ENCODE measurements at places on chromosomes 2 and 18.

GRCh38 chr2:239369631-239370161 lies 31.1 kb downstream of the HDAC4 start:
- peak; percentile 69 for DNase-seq

- no peak for DNase-seq
Measured at GRCh38 chr2:24860631-24861030, 59.4 kb downstream of the ADCY3 start.

DNA sequence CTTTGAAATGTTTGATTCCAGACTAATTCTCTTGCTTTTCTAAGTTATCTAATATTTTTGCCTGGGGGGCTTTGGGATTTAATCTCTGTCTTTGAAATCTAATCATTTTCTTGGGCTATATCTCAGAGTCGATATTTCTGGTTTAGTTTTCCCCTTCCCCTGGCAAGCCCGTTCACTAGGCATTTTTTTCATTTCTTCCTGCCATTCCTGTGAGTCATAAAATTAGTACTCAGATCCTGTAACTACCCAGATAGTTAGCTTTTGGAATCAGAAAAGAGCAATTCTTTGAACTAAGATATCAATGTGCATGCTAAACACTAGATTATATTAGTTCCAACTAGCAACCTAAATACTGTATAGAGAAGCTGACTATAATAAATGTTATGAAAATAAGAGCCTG lies 29.4 kb upstream of the RNF149 start:
- no peak for DNase-seq

GRCh38 chr2:37894601-37895000 lies 30.5 kb upstream of the RMDN2 start:
- no peak for DNase-seq

GRCh38 chr2:79116997-79117928 lies 3.0 kb upstream of the REG1A start:
- no peak for DNase-seq

DNA sequence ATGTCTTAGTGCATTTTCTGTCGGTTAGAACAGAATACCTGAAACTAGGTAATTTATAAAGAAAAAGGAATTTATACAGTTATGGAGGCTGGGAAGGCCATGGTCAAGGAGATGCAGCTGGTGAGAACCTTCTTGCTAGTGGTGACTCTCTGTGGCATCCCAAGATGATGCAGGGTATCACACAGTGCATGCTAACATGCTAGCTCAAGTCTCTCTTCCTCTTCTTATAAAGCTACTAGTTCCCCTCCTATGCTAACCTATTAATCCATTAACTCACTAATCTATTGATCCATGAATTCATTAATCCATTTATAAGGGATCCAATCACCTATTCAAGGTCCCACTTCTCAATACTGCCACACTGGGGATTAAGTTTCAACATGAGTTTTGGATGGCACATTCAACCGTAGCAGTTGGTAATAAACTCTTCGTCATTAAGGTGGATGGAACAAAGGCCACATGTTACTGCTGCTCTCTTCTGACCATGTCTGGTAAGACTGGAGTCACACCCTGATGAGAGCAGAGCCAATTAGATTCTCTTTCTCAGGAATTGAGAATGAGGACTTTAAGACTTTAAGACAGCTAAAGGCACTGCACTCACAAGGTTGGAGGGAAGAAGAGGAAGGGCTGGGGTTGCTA lies 211.6 kb upstream of the SMAD7 start:
- DNase-seq: no peak

GRCh38 chr2:178997477-178997876 lies 52.5 kb downstream of the CCDC141 start:
- DNase-seq: no peak

DNA sequence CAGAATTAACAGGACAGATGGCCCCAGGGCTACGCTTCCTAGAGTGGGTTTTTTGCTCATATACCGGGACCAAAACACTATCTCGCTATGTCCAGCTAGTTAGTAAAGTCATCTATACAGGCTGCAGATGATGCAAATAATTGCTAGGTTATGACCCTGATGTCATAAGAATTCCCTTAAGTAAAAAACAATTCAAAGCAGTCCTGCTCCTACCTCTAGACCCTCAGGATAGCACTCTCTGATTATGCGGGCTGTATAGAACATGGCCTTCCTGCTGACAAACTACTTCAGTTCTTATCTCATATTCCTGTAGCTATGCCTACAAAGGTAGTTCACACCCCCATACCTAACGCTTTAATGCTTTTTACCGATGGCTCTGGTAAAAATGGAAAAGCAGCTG lies 13.2 kb downstream of the DYNAP start:
- DNase-seq: no peak

DNA sequence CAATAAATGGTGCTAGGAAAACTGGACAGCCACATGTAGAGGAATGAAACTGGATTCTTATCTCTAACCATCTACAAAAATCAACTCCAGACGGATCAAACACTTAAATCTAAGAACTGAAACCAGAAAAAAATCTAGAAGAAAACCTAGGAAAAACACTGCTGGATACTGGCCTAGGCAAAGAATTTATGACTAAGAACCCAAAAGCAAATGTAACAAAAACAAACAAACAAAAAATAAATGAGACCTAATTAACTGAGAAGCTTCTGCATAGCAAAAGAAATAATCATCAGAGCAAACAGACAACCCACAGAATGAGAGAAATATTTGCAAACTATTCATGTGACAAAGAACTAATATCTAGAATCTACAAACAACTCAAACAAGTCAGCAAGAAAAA lies 314.0 kb upstream of the REV1 start:
- DNase-seq: no peak

DNA sequence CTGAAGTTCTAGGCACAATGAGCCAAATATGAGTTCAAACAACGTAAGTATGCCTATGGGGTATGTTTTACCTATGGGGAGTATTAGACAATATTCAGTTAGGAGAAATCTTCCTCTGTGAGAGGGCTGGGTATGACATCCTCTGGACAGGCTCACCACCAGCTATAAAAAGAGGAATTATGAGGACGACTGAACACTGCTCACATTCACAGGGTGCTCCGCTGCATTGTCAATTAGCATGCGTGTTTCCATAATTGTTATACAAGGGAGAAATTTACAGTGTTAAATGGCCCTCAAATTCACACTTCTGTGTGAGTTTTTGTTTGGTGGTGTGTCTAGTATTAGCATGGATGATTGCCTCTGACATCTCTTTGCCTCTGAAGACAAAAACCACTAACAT lies 700.4 kb downstream of the BCL11A start:
- no peak for DNase-seq

DNA sequence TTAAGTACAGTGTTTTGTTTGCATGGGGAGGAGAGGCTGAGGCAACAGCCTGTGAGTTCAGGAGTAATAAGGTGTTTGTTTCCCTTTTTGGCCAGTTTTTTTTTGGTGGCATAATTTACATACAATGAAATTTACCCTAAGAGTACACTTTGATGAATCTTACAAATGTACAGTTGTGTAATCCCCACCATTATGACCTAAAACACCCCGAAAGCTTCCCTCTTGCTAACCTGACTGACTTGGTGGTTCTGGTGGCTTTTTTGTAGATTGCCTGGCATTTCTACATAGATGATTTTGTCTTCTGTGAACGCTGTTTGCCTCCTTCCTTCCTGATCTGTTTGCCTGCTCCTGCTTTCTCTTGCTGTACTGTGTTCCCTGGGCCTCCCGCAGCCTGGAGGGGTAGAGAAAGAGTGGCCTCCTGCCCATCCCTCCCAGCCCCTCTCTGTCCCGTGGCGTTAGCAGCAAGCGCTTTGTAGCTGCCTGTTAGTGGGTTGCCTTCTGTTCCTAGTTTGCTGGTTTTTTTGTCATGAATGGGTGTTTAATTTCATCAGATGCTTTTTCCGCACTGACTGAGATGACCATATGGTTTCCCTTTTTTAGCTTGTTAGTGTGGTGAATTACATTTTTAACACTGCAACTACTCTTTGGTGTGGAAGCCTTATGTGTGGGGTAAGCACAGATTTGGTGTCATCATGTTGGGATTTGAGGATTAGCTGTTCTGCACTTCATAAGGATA lies 32.1 kb downstream of the ASAP2 start:
- no peak for DNase-seq

DNA sequence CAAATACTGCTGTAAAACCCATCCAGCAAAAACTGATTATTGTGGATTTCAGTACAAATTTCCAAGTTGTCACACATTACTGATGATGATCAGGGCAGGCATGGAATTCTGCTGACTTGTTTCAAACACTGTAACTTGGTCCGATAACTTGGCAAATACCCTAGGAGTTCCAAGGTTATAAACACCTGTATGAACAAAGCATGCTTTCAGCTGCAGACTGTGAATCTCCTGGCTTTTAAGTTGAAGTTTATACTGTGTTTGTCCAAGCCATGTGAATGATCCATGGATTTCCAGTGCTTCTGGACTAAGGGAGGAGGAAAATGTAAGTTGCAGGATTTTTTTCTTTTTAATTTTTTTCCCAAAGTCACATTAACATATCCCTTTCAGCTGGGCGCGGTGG lies 70.0 kb upstream of the SLC25A52 start:
- DNase-seq: no peak

DNA sequence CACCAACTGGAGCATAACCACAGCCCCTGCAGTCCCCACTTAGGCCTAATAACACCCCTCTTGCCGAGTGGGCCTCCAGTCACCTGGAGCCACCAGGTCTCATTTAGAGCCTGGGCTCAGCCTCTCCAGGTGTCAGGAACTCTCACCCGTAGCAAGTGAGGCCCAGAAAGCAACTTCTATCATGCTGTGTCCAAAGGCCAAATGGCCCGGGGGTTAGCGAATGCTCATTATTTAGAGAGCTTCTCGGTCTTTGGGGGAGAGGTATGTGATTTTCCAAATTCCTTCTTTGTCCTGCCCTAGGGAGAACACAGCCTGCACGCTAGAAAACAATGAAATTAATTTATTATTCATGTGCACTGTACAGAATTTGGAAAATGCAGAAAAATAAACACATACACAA lies 109.9 kb upstream of the PTPRM start:
- no peak for DNase-seq

DNA sequence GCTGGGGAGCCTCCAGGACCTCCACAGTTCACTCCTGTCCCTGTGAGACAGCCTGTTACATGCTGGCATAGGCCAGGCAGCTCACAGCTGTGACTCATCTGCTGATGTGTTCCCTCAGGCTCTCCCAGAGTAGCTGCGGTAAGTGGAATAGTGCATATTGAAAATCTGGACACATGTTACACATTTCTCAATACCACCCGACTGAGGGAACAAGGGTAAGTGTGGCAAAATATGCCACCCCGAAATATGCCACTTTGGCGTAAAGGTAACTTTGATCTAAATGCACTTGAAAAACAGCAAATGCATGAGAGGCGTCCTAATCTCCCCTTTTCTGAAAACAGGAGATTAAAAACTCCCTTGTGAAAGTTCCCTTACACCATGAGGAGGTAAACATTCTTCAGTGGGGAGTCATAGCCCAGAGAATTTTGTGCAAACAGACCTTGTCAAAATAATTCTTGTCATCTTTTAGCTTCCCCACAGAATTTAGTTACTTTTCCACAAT lies 557.9 kb downstream of the CCDC85A start:
- no peak for DNase-seq

DNA sequence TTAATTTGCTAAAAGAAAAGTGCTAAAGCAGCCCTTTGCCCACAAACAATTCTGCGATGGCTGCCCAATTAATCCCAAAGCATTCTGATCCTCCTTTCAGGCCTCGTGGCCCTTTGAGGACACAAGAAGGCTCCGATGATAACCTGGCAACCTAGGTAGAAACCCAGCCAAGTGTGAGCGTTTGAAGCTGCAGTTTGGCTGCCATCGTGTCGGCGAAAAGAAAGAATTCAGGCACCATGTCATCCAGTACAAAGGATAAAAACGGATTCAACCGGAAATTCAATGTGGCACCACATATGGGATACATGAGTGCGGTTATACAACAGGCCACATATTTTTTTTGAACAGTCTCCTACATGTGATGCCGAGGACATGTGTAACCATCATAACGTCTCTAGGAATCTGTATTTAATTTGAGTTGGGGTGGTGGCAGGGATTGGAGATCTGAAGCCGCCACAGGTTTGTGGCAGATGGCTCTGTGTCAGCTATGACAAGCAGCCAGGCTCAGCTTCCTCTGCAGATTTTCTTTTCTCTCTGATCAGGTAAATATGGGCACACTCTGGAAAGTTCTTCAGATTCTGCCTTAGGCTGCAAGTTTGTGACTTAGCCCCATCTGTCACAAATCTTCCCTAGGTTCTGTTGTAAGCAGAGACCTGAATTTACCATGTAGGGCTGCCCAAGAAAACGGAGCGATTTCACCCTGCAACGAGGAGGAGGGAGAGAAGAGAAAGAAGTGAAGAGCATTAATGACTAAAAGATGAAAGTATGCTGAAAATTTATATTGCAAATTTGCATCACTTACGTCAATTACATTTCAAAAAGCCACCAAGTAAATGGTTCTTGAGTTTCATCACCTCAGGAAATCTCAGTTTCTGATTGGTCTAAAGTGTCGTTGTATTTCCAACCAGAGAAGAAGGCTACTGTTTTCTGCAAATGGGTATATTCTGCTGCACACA lies 573.2 kb downstream of the ZEB2 start:
- DNase-seq: no peak

DNA sequence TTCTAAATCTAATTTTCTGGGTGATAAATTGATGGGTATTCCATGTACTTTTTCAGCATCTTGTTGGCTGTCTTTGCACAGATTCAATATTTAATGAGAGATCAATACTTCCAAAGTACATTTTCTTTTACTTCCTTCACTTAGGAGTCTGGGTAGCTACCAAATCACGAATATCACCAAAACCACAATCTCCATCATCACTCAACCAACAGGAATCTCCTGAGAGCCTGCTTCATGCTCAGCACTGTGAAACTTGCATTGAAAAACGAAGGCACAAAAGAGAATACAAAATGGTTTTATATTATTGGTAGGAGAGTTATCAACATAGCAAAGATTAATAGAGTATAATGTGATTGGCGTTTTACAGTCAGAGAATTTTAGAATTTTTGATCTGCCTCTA lies 261.5 kb upstream of the DSEL start:
- no peak for DNase-seq

GRCh38 chr2:229701716-229702115 lies 12.6 kb downstream of the DNER start:
- DNase-seq: no peak

- no peak for DNase-seq
Measured at GRCh38 chr2:86439879-86440630, 1.1 kb upstream of the KDM3A start.

DNA sequence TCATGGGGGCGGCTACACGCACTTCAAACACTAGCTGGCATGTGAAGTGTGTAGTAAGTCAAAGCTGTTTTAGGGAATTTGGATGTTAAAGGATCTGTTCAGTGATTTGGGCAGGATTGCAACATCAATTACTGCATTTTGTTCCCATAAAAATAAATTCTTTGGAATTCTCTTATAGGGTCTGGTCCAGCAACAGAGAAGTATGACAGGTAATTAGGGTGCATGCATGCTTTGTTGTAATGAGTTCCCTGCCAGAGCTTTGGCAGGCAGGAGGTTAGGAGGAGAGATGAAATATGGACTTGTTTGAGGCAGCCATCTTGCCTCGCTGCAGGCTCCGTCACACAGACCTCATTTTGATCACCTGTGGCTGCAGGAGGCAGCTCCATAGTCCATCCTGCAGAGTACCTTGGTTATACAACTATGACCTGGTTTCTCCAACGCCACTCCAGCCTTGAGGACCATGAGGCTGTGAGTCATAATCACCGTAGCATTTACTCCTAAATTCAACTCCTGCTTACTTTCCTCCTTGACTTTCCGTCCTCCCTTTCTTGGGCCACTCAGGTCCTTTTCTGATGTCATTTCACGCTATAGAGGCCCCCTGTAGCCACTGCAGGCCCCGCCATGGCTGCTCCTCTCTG lies 26.5 kb upstream of the EML4 start:
- no peak for DNase-seq

Measured in stimulated activated CD4-positive, alpha-beta T cell treated with anti-CD3 and anti-CD28 coated beads, Interleukin-2, amount 100 ng/mL, for 4 hours (primary cell).